Activated naive CD4-positive, alpha-beta T cell treated with anti-CD3 and anti-CD28 coated beads for 36 hours (primary cell): ENCODE measurements at places on chromosomes 2 and 18. TPM values are rescaled to one million over a fixed set of nuclear protein-coding genes. Genes with fewer than 3 reads are reported as not detected.

ATP6V1B1 gene
- not detected for total RNA-seq

ARHGAP28 gene
- not detected for total RNA-seq

ZSWIM2 gene
- not detected for total RNA-seq

TCF7L1 gene
- 0.07 TPM for total RNA-seq

SPP2 gene
- total RNA-seq = not detected

PAIP2B gene
- 3.2 TPM for total RNA-seq

RNF144A gene
- 49.0 TPM for total RNA-seq

GATA6 gene
- not detected for total RNA-seq

- peaks cover 16% of the 10 kb centered on the region for H3K4me1 ChIP-seq
- no peak overlapping the region for H3K4me3 ChIP-seq
- H3K36me3 ChIP-seq = no peaks in the 10 kb centered on the region
- no peak overlapping the region for H3K27ac ChIP-seq
Observed at GRCh38 chr18:56647951-56648893, 2.9 kb upstream of the WDR7 start.

DNA sequence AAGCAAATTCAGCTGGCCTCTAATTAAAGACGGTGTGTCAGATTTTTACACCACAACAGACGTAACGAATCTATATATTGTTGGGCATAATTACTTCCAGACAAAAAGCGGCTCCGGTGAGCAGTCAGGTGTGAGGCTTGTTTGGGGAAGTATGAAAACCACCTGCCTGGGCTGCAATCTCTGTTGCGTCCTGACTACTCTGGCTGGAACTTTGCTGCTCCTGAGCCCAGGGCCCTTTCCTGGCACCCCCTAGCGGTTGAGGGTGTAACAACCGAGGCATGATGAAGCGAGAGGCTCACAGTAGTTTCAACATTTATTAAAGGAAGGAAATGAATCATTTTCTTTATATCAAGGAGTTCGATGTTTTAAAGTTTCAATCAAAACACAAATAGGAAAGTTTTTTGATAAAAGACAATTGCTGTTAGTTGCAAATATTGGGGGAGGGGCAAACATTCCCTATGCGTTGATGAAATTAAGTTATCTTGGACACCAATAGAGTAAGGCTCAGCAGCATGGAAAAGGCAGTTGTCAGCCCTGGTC is 10.6 kb upstream of the ITGB6 start:
- peaks cover 29% of the 10 kb centered on the region for H3K4me1 ChIP-seq
- H3K27me3 ChIP-seq = peaks cover 7% of the 10 kb centered on the region
- no peak overlapping the region for H3K27ac ChIP-seq
- H3K4me3 ChIP-seq = no peak overlapping the region

DNA sequence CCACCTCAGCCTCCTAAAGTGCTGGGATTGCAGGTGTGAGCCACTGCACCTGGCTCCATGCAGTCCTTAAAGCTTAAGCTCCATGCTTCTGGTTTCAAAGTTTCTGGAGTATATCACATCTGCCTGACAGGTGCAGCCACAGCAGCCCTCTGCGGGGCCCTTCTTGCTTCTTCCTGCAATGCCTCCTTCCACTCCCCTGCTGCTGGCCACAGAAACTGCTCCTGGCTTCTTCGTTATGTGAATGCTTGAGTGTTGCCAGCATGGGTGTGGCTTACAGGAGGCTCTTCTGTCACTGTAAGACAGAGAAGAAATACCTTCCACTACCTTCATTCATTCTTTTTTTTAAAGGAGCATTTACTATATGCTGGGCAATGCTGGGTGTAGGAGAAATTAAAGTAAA is 10.1 kb upstream of the CCBE1 start:
- H3K27ac ChIP-seq = no peak overlapping the region
- H3K36me3 ChIP-seq = no peaks in the 10 kb centered on the region
- H3K27me3 ChIP-seq = no peaks in the 10 kb centered on the region
- H3K4me1 ChIP-seq = no peaks in the 10 kb centered on the region
- no peak for DNase-seq
- no peak overlapping the region for H3K4me3 ChIP-seq

- no peaks in the 10 kb centered on the region for H3K4me1 ChIP-seq
- H3K27me3 ChIP-seq = no peaks in the 10 kb centered on the region
- peaks cover 21% of the 10 kb centered on the region for H3K36me3 ChIP-seq
- no peak overlapping the region for H3K27ac ChIP-seq
Observed at GRCh38 chr2:239128706-239129105, 272.1 kb downstream of the HDAC4 start.

DNA sequence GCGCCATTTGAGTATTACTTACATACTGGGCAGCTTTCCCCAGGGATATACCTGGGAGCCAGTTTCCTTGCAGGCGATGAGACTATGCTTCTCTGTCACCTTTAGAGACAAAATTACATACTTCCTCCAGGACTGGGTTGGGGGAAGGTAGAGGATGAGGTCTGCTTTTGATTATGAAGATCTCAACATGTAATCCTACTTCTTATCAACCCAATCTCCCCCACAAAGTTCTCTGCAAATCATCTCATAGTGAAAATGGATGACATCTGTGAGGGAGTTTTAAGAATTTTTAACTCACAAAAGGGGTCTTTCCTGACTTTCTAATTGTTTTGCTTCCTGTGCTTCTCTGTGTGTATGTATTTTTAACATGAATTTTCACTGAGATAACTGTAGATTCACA is 81.9 kb downstream of the TMEM131 start:
- H3K27me3 ChIP-seq = no peaks in the 10 kb centered on the region
- no peak overlapping the region for H3K4me3 ChIP-seq
- no peak for DNase-seq

GRCh38 chr2:24153478-24153877 is 21.4 kb upstream of the FAM228A start:
- no peak overlapping the region for H3K4me3 ChIP-seq
- no peak overlapping the region for H3K27ac ChIP-seq
- no peaks in the 10 kb centered on the region for H3K4me1 ChIP-seq
- H3K36me3 ChIP-seq = peaks cover 7% of the 10 kb centered on the region

DNA sequence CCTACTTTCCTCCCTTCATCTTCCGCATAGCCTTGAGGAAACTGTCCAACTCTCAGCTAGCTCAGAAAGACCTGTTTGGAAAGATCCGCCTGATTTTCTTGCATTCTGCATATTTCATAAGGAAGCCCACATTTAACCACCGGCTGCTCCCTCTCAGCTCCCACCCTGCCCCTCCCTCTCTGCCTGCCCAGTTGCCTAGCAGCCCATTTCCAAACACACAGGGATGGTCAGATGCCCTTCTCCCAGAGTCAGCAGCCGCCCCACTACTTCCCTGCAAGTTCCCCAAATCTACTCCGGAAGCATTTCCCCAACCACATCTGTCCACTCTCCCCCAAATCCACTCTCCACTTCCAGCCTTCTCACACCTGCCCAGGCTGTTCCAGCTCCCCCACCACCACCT is 96.0 kb downstream of the TNS1 start:
- no peaks in the 10 kb centered on the region for H3K36me3 ChIP-seq
- no peaks in the 10 kb centered on the region for H3K4me1 ChIP-seq
- H3K27me3 ChIP-seq = peaks cover 14% of the 10 kb centered on the region

DNA sequence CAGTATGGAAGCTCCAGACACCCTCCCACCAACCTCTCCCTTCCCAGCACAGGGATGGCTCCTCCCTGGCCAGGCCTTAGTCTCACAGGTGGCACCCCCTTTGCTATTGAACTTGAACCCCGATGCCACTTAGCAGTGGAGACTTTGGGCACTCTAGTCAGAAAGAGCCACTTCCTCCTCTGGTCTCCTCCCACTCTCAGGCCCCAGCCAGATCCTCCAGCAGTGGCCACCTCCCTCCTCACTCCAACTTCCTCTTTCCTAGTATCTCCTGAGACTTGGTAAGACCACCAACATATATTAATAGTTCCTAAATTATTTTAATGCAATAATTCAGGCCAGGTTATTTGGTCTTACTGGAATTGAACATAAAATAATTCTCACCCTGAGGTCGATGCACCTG is 437.2 kb upstream of the ID2 start:
- no peak overlapping the region for H3K27ac ChIP-seq
- DNase-seq = no peak
- peaks cover 7% of the 10 kb centered on the region for H3K4me1 ChIP-seq
- no peak overlapping the region for H3K4me3 ChIP-seq

DNA sequence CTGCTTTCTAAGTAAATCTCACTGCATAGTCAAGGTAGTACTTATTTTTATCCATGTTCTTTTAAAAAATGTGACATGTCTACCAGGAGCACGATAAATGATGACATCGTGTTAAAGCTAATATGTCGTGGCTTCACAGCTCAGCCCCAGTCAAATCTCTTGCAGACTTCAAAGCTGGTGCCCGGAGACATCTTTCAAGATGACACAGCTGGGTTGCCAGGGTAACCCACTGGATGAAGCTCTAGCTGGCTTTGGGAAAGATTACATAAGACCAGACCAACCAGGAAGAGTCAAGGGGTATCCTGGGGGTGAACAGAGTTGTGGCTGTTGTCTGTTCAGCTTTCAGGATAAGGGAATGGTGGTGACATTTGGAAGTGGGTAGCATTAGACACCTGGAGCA is 67.8 kb downstream of the VSNL1 start:
- H3K36me3 ChIP-seq = no peaks in the 10 kb centered on the region
- DNase-seq = no peak
- H3K4me1 ChIP-seq = no peaks in the 10 kb centered on the region
- H3K27ac ChIP-seq = no peak overlapping the region

DNA sequence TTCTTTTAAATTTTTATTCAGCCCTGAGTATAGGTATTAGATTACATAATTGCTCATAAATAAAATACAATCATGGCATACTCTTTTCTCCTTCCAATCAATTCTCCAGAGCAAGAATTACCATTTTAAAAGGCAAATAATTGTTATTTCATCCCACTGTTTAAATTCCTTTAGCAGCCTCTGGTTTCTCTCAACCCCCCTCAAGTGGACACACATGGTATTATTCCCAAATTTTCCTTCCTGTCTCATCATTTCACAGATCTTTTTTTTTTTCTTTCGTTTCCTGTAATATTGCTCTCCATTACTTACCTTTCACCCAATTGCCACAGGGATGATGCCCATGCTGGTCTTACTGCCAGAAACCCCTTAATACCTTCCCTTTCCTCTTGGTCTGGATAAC is 385.2 kb downstream of the RIT2 start:
- H3K27ac ChIP-seq = no peak overlapping the region
- H3K4me3 ChIP-seq = no peak overlapping the region

DNA sequence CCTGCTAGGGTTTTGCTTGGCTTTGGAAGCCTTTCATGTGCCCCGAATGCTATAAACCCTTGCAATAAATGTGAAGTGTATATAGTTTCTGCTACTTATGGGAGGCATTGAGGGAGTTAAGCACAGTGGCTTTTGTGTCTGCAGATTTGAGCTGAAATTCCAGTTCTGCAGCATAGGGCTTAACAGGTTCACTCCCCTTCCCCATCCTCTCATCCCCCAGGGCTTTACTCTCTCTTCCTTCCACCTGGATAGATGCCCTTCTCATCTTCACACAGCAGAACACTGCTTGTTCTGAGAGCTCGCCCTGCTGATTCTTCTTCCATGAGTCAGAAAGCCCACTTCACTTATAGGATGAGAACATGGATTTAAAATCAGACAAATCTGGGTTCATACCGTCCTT is 37.2 kb downstream of the SOX11 start:
- no peak overlapping the region for H3K4me3 ChIP-seq
- H3K27ac ChIP-seq = no peak overlapping the region
- H3K36me3 ChIP-seq = no peaks in the 10 kb centered on the region
- peaks cover 4% of the 10 kb centered on the region for H3K4me1 ChIP-seq
- no peak for DNase-seq

- H3K4me1 ChIP-seq = peaks cover 77% of the 10 kb centered on the region
- no peaks in the 10 kb centered on the region for H3K27me3 ChIP-seq
- H3K4me3 ChIP-seq = no peak overlapping the region
Observed at GRCh38 chr2:6921321-6921922, 4.2 kb downstream of the RNF144A start.

DNA sequence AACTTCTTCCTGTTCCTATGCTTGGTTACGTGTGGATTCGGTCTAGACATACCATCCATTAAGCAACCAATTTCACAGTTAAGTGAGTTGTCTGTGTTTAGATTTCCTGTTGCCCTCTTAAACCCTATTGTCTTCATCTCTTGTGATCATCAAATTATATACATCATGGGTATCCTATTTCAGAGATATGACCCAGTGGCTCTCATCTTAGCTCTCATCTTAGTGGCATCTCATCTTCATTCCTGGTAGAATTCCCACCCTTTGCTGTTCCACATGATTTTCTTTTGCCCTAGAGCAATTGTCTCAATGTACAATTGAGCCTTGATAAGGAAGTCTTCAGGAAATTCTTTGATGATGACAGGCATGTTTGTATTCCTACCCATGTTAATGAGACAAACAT is 29.4 kb upstream of the FN1 start:
- peaks cover 5% of the 10 kb centered on the region for H3K27me3 ChIP-seq
- H3K36me3 ChIP-seq = no peaks in the 10 kb centered on the region
- no peak for DNase-seq
- H3K4me1 ChIP-seq = no peaks in the 10 kb centered on the region
- H3K4me3 ChIP-seq = no peak overlapping the region

DNA sequence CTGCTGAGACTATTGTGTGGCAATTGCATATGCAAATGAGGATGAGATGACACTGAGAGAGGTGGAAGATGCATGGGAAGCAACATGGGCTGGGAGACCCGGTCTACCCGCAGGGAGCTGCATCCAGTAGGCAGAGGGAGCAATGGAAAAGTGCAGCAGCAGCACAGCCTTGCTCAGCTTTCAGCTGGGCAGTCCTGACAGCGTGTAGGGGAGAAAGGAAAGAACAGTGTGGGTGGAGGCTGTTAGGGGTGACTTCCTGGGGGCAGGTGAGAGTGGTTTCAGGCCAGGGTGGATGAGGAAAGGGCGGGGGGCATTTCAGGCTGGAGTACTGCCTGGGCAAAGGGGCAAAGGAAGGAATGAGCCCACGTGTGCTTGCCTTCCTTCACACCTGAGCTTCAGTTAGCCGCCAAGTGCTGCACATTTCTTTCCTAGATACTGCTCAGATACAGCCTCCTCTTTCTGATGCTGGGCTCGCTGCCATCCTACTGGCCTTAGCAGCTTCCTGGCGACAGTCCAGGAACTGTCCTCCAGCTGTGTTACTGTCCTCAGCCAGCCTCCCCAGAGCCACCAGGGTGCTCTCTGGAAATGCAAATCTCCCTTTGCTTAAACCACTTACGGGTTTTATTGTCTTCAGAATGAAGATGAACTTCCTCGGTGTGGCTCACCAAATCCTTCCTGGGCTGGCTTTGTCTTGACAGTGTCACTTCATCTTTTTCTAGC is 276.3 kb downstream of the TSN start:
- DNase-seq = no peak
- no peaks in the 10 kb centered on the region for H3K36me3 ChIP-seq
- peaks cover 13% of the 10 kb centered on the region for H3K27me3 ChIP-seq
- no peak overlapping the region for H3K4me3 ChIP-seq
- no peak overlapping the region for H3K27ac ChIP-seq
- no peaks in the 10 kb centered on the region for H3K4me1 ChIP-seq
